Forelimb muscle (tissue), 1 donor: ENCODE measurements at places on chromosomes 1 and 21. TPM values are rescaled to one million over a fixed set of nuclear protein-coding genes. Genes with fewer than 3 reads are reported as not detected.

GRCh38 chr1:43321331-43321891 lies 16.2 kb upstream of the MPL start:
- DNase-seq = no peak

- DNase-seq = no peak
Observed at GRCh38 chr1:215201283-215201682, 118.7 kb downstream of the KCNK2 start.

DNA sequence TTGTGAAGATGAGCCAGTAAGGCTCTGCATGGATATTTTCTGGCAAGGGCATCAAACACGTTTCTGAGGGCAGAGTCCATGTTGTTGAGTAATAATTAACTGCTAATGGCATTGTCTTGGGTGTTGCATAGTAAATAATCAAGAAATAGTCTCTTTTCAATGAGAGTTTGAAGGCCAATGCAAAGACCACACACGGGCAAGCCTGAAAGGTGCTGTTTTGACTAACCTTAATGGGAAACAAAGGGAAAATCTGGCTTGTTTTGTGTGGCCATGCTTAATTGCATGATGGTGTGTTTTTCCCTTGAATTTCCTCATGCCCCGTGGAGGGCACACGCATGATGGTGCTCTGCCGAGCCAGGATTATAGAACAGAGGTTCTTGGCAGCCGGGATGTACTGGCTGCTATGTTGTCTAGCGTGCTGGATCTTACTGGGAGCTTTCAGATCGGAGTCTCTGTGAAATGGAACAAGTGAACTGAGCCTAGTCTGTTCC lies 127.6 kb downstream of the NOS1AP start:
- DNase-seq = no peak

- no peak for DNase-seq
Observed at GRCh38 chr1:165512816-165513215, 31.0 kb upstream of the LRRC52 start.

Gene OVAAL
- polyA plus RNA-seq = 0.09 TPM

Gene CALML6
- 281 TPM for polyA plus RNA-seq

DNA sequence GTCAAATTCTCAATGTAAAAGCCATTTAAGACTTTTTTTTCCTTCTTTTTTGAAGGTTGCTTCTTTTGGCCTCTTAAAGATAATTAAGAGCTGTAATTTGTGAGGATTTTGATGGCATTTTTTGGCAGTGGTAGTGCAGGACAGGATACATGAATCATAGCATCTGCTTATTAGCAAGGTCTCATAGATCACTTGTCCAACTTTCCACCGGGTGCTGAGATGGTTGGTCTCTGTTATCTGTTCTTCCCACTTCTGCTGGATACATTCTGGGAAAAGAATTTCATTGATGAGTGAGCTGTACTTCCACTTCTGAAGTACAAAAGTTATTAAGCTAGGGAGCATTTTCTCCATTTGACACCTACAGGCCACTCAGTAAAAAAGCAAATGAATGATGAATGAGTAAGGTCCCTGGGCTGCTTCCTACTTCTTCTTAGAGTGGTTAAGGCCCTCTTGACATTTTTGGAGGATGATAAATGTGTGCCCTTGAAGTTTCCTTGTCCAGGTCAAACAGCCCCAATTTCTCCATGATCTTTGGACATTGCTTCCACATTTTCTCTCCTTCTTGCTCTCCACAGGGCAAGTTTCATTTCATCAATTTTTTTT lies 100.6 kb downstream of the ROR1 start:
- DNase-seq = no peak

- DNase-seq = no peak
Observed at GRCh38 chr1:111474106-111474505, 322 bp downstream of the C1orf162 start.

GRCh38 chr1:64039390-64039926 lies 164.0 kb upstream of the UBE2U start:
- DNase-seq = peak; percentile 47

Gene PLPPR4
- 6.9 TPM for polyA plus RNA-seq

GRCh38 chr1:220828179-220828490 lies 41.4 kb downstream of the MTARC1 start:
- no peak for DNase-seq

GRCh38 chr1:113875714-113876113 lies 4.2 kb upstream of the PTPN22 start:
- DNase-seq = no peak

- no peak for DNase-seq
Observed at GRCh38 chr1:114026797-114027196, 47.5 kb downstream of the OLFML3 start.

Gene MYBPH
- 278 TPM for polyA plus RNA-seq
